ENCODE measurements at places on chromosomes 7 and 10. TPM values are rescaled to one million over a fixed set of nuclear protein-coding genes. Genes with fewer than 3 reads are reported as not detected.

DNA sequence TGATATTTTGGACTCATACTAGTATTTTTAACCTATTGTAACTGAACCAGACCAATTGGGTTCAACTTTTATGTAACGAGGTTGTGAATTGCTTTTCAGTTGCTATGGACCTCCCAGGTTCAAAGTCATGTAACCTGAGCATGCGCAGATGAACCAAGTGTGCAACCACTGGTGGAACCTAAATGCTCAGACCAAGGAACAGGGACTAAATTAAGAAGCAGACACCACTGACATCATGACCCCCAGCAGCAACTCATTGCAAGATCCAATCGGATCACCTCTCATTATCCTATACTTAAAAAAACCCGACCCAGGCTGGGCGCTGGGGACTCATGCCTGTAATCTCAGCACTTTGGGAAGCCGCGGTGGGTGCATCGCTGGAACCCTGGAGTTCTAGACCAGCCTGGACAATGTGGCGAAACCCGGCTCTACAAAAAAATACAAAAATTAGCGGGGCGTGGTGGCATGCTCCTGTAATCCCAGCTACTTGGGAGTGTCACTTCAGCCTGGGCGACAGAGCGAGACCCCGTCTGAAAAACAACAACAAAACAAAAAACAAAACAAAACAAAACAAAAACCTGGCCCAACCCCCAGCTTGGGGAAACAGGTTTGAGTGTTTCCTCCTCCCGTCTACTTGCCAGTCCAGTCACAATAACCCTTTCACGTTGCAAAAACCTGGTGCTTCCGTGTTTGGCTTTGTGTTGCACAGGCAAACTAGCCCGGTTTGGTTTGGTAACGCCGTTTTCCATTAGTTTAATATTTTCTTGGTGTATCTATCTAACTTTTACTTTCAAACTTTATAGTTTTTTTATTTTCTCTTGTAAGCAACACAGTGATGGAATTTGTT, 11.3 kb upstream of the ZNF518A start:
- no peak for DNase-seq

DNA sequence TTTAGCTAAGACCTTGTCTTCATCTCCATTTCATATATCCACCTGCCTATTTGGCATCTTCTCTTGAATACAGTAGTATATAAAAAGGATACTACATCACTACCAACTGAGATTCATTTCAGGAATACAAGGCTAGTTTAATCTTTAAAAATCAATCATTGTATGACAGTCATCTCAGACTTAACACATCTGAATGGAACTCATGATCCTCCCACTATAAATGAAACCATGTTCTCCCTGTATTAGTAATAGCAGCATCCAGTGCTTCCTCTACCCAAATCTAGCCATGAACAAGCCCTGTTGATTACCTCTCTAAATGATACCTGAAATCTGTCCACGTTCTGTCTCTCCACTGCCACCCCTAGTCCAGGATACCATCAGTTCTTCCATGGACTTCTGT, 196.2 kb downstream of the CDK14 start:
- DNase-seq = no peak

DNA sequence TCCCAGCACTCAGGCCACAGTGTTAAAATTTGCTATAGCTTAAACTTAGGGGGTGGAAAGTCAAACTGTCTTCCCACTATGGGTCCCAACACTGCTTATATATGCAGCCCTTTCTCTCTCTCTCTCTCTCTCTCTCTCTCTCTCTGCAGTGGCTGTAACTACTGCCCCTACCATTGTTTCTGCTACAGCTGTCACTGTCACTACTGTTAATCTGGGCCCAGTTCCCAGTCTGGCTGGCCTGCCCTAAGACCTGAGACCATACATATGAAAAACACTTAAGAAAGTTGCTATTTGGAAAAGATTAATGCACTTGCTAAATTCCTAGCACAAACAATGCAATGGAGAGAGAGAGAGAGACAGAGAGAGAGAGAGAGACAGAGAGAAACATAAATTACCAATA, 78.6 kb downstream of the THSD7A start:
- no peak for DNase-seq

- no peak for DNase-seq
These were observed 5.5 kb downstream of the GSTO1 start for GRCh38 chr10:104259999-104260774.

- no peak for DNase-seq
These were observed 37.2 kb upstream of the CDH23 start for GRCh38 chr10:71359364-71360046.

DNA sequence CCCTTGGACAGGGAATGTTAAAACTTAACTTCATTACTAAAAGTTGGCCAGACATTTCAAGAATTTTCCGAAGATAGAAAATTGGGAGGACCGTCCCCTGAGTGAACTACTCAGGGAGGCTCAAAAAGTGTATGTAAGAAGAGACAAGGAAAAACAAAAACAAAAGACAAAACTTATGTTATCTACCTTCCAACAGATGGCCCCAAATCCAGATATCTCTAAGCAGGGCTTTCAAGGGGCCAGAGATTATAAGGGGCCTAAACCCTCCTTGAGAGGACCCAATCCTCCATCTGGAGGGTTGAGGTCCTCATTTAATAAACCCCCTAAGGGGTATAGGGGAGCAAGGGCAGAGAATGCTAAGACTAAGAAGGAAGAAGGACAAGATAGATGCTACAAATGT, 203.6 kb downstream of the SH2D4B start:
- DNase-seq = no peak

GRCh38 chr7:86647385-86648094, 3.8 kb downstream of the GRM3 start:
- DNase-seq = no peak

GRCh38 chr10:119415536-119416503, 126.7 kb downstream of the RGS10 start:
- DNase-seq = no peak

DNA sequence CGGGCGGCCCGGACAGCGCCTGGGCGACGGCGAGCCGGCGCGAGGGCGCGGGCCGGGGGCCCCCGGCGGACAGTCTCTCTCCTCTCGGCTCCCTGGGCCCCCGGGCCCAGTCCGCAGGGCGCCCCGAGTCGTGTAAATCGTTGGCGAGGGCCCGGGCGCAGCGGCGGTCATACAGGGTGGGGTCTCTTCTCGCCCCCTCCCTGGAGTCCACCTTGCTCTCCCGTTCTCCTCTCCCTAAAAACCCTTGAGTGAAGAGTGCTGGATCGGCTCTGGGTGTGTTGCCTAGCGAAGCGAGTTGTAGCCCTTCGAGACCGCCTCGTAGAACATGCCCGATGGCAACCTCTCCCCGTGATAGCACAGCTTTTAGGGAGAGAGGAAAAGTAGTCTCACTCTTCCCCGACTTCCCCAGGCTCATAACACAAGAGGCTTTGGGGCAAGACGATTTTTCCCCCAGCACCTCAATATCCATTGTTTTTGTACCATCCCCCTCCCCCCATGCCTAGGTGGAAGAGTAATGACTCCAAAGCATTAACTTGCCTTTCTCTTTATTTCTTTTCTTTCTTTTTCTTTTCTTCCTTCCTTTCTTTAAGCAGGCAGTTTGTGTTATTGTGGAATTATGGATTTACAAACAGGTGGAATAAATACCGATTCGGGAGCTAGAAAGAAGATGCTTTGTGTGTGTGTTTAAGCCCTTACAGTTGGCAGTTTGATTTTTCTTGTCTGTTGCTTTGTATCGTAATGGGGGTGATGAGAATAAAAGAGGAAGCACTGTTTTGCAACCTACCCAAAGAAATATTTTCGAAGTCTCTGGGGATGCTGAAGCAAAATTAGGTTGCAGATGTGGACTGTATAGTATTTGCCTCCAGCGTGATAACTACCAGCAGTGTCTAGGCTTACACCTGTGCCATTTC, 822 bp downstream of the SHOC2 start:
- DNase-seq = peak; percentile 66

DNA sequence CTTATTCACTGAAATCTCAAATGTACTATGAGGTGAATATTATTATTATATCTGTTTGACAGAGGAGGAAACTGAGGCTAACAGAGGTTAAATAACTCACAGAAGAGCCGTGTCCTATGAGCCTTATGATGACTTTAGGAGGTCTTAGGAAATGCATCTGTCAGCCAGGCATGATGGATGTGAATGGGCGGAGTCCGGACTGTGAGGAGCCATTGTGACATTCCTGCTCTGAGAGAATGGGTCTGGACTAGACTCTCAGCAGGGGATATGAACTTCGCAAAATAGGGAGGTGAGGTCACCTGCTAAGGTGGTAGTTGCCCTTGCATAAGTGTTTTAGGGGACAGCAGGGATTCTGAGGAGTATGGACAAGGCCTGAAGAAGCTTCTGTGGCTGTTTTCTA, 153.6 kb downstream of the TMEM178B start:
- DNase-seq = no peak

GRCh38 chr10:5323446-5323845, 41.3 kb upstream of the UCN3 start:
- no peak for DNase-seq

DNA sequence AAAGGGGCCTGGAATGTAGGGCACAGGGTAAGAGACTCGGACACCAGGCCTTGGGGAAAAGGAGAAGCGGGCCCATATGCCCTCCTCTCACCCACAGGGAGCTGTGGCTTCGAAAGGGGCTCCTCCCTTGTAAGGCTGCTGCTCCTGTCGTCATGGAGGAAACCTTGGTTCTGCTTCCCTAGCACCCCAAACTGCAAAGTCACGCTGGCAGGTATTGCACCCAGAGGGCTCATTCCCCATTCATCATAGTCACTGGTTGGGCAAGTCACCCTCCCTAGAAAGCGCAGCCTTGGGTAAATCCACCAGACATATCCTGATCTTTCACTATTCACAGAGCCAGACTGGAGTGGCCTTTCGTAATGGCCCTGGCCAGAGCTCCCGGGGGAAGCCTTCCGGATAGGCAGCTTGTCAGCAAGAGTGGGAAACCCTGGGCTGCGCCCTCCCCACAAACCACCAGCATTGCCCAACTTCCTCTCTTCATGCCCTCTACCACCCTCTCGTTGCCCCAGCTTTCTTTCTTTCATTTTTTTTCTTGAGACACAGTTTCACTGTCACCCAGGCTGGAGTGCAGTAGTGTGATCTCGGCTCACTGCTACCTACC, 121.0 kb downstream of the HIP1 start:
- DNase-seq = peak; percentile 82

DNA sequence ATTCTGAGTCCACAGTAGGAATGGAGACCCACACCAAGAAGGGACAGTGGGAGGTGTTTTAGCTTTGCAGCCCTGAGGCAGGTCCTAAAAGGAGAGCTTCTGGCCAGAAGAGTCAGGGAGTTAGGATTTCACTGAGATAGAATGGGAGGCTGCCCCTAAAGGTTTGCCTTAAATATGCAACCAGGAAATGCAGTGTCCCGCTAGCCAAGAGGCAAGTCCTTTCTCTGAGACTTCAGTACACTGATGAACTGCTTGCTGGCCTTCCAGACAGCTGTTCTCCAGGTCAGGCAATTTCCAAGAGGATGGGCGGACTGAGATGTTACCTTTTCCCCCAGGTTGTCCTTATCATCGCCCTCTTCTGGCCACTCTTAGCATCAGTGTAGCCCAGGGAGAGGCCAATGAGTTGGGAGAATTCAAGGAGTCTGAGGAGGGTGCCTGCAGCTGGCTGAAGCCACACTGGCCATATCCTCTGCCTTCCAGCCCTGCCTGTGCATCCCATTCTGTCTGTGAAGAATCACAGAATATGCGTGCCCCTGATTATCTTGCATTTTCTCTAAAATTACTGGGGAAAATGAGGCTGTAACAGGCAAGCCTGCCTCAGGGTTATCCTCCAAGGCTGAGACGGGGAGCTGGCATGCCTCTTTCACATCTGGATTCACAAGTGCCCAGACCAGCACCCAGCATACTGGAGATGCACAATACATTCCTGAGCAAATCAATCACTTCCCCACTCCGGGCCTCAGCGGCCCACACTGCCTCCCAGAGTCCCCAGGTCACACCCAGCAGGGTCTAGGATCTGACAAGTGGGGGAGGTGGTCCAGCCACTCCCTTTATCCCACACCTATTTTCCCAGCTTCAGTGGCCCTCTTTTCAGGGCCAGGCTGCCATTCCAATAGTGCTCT, 2.4 kb downstream of the TLL2 start:
- DNase-seq = no peak

DNA sequence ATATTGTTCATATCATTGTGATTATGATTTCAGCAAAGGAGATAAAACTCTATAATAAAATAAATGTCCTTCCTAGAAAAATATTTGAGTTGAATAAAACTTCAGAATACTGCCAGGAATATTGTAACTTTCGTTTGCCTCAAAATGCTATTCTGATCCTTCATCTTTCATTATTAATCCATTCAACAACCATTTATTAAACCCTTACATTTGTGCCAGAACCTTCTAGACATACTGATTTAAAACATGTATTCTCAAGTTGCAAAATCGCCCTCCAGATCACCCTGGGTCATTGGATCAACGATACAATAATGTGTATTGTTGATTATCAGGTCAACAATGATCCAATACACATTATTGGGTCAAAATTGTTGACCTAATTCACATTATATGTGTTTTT, 759.8 kb downstream of the CNTNAP2 start:
- DNase-seq = no peak

GRCh38 chr10:105783936-105784483, 1142.9 kb downstream of the SORCS3 start:
- no peak for DNase-seq

- no peak for DNase-seq
These were observed 37.0 kb downstream of the PDGFA start for GRCh38 chr7:482521-483083.

DNA sequence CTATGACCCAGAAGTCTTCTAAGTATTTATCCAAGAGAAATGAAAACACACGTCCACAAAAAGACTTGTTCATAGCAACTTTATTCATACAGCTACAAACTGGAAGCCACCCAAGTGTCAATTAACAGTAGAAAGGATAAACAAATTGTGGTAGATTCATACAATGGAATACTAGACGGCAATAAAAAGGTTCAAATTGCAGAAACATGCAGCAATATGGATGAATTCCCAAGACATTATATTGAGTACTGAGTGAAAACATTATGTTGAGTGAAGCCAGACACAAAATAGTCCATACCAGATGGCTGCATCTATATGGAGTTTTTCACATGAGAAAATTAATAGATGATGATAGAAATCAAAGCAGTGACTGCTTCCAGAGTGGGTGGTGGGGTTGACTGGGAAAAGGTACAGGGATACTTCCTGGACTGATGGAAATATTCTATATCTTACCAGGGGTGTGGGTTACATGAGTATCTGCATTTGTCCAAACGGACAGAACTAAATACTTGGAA, 292.0 kb downstream of the FGFR2 start:
- no peak for DNase-seq

- DNase-seq = peak; percentile 8
These were observed 46.8 kb downstream of the VIPR2 start for GRCh38 chr7:159097661-159098423.

The GDI2 gene
- total RNA-seq = 121 TPM

The ANXA8 gene
- 1.0 TPM for total RNA-seq

The HTR5A gene
- total RNA-seq = not detected

The CFAP70 gene
- total RNA-seq = 1.4 TPM

The HOXA10 gene
- total RNA-seq = not detected

The ACSL5 gene
- total RNA-seq = 90.9 TPM

The NAT16 gene
- total RNA-seq = not detected

The CALHM1 gene
- not detected for total RNA-seq

The C10orf88 gene
- total RNA-seq = 3.2 TPM

The TFPI2 gene
- 1.1 TPM for total RNA-seq

The ELN gene
- total RNA-seq = 7.4 TPM

The CELF2 gene
- total RNA-seq = 3.4 TPM
